Stimulated activated CD8-positive, alpha-beta memory T cell treated with anti-CD3 and anti-CD28 coated beads, Interleukin-7, amount 100 ng/mL, for 1 hour (primary cell): ENCODE measurements at places on chromosomes 3 and 15.

DNA sequence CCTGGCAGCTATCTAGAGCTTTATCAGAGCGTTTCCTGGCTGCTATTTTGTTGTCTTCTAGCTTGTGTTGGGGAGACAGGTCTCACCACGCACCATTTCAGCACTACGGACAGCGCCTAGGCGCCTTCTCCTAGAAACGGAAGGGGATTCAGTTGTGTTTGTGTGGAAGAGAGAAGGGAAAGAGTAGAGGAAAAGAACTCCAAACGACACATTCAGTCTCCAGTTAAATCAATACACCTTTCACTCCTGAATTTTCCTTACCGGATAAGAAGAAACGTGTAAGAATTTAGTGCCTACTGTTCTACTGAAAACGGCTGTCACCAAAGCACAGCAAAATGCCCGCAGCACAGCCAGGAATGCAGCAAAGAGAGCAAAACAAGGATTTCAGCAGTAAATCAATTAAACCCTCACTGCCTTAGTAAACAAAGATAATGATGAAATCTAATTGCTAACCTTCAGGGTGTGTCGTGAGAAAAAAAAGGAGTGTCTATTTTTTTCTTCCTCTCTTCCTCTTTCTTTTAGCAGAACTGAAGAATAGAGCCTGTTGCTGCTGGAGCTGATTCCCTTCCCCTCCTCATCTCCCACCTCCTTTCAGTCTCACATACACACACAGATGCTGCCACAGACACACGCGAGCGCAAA is 412 bp upstream of the CTXN2 start:
- peak; percentile 5 for DNase-seq

DNA sequence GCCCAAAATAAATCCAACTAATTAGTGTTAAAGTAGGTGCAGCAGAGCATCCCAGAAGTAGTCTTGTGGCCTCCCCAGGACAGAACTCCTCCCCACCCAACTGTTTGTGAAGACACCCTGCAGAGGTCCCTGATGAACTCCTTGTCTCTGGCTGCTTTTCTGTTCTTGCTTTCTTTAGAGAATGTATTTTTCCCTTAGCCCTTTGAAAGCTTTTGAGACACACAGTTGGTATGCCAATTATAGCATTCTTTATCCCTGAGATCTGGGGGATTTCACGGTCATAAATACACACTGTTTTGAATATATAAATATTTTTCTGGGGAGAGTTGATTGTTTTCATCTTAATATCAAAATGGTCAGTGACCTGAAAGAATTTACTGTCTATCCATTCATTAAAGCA is 9.8 kb downstream of the TFG start:
- DNase-seq: no peak

DNA sequence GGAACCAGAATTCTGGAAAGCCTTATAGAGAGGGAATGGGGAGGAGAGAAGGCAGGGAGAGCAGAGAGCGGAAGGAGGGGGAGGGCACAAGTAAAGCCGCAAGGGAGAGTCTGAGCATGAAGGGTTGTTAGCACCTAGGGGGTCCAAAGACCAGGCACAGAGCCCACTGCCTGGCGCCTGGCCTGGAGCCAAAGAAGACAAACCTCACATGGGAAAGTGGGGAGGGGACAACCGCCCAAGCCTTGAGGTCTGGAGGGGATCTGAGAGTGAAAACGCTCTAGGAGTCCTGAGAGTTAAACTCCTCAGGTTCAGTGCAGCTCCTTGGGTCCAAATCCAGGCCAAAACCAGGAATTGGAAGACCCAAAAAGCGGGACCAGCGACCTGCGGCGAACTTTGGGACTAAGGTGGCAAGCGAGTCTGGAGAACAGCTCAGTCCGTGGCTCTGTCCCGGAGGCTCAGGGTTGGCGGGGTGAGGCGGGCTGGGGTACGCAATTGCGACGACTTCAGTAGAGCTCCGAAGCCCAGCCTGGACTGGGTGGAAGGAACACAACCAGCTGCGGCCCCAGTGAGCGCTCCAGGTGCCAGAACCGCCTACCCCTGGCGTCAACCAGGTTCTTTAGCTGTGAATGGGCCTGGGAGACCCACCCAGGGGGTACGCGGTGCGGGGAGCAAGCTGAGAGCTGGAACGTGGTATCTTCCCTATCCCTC is 807 bp upstream of the INAFM2 start:
- no peak for DNase-seq

- no peak for DNase-seq
These were observed 48.6 kb downstream of the FOXL2 start for GRCh38 chr3:138898301-138898700.

DNA sequence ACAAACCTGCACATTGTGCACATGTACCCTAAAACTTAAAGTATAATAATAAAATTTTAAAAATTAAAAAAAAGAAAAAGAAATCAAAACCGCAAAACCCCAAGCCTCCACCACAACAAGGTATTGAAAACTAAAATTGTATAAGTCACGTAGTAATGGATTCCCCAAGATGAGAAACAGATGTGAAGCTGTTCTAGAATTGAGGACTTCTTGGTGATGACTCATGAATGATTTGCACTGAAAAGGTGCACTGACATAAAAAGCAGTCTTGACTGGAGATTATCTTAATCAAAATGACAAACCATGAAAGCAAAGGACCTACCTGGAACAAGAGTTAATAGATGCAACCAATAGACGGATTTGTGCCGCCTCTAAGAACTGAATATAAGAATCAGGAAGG is 225.8 kb downstream of the MYRIP start:
- no peak for DNase-seq
